ENCODE measurements at places on chromosomes 7 and 10.

DNA sequence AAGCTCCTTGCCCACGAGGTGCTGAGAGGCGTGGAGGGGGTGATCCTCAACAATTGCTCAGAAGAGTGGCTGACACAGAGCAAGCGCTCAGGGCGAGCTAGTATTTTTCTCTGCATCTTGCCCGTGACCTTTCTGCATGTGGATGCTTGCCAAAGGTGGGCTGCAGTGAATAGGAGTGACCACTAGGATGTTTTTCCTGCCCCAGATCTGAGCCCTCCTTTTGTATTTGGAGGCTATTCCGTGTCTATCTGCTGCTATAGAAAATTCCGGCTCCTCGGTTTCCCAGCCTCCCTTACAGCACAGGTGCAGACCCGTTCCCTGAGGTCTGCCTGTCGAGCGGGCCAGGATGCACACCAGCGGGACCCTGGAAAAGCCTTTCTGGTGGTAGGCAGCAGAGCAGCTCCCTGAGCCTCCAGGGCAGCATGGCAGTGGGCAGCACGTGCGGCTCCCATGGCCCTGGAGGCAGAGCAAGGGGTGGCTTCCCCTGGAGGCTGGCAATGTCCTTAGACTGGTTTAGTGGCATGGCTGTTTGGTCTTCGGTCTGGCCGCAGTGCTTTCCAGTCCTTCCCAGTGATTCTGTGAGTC lies 145.1 kb upstream of the PCBD1 start:
- DNase-seq, result no peak

GRCh38 chr7:103731169-103731568 lies 258.3 kb downstream of the RELN start:
- no peak for DNase-seq

- no peak for DNase-seq
Observed at GRCh38 chr7:44982535-44982923, 3.7 kb upstream of the MYO1G start.

GRCh38 chr10:78981970-78982281 lies 86.8 kb upstream of the ZMIZ1 start:
- no peak for DNase-seq

DNA sequence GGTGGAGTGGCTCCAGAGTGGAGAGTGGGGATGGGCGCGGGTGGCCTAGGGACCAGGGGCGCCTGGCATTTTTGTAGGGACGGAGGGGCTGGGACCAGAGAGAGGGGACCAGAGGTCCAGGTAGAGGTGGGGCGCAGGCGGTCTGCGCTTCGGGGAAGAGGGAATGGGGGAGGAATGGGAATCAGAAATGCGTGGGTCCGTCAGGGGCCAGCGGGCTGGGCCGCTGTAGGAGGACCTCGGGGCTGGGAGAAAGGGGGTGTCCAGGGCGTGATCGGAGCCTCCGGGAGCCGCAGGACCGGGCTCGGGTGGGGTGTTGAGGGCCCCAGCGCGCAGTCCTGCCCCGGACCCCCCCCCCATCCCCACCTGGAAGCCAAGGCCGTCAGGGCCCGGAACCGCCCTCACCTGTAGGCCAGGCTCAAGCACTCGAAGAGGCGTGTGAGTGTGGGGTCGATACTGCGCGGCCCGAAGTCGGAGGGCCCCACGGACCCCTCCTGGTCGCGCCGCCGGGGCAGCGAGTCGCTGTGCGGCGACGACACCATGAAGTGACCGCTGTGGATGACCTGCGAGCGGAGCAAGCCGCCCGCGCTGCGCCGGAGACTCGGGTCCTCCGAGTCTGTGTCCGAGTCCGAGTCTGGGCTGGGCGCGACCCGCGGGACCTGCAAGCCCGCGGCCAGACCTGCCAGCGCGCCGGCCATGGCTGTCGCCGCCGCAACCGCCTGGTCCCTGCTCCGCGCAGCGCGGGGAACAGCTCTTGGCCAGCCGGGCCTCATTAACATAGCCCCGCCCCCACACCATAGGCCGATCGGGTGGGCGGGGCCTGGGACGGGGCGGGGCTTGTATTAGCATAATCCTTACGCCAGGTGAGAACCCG lies at the start of gene MLXIPL:
MLXIPL (minus strand) TSS at position 725 of the 871 bp plus-strand sequence; CDS start at position 695, 30 bp downstream.
- DNase-seq, result peak; percentile 5

DNA sequence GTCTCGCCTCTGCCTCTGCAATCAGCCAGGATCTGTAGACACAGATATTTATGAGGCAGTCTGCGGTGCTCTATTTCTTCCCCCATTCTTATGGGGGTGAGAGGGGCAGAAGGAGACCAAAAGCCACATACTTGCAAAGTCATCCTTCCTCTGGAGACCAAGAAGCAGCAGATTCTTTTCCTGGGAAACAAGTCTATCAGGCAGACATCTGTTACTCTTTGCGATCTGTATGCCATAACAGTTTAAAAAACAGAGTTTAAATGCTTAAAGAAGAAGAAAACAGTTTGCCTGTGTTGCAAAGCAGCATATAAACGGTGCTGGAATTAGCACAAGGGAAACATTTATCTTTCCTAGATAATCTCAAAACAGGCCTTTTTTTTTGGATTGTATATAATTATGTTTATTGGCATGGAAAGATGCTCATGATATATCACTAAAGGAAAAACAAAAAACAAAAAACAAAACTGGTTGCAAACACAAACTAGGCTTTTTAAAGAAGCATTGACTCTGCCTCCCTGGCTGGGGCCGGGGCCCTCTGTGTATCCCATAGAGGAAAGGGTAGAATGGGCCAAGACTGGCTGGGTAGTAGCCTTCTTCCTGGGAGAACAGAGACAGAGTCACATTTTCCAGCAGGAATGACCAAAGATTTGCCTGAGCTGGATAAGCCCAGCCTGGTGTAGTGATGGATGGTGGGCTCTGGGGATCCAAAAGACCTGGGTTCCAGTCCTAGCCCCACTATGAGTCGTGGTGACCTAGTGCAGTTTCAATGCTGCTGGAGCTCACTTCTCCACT lies 50.4 kb downstream of the RGS10 start:
- no peak for DNase-seq

- no peak for DNase-seq
Observed at GRCh38 chr10:121059351-121059750, 208.2 kb downstream of the WDR11 start.

GRCh38 chr10:130026670-130027456 lies 62.8 kb upstream of the EBF3 start:
- no peak for DNase-seq

DNA sequence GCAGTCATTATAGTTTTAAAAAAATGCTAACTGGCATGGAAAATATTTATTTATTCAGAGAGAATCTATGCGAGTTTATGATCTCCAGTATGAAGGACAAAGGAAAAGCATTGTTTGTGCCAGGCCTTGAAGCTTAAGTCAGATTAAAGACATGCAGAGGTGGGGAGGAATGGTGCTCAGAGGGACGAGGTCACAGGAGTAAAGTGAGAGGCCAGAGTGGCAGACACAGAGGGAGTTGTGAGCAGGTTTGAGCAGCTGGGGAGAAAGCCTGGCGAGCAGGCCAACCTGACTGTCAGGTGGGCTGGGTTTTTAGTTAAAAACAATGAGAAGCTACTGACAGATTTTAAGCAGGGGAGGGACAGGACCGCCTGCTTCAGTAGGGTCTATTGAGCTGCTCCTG lies 6.8 kb upstream of the CCNY start:
- DNase-seq, result no peak

GRCh38 chr10:86520871-86521677 lies 518 bp downstream of the WAPL start:
- no peak for DNase-seq

- no peak for DNase-seq
Observed at GRCh38 chr10:49831352-49832035, 69.4 kb upstream of the OGDHL start.

GRCh38 chr7:265192-265997 lies 24.6 kb upstream of the FOXL3 start:
- no peak for DNase-seq
